CD4-positive, alpha-beta T cell treated with Interleukin-4 for 4 hours (primary cell): ENCODE measurements at places on chromosomes 3 and 15.

GRCh38 chr3:32954506-32954905 is 3.1 kb downstream of the CCR4 start:
- DNase-seq = no peak

- DNase-seq = no peak
Observed at GRCh38 chr15:53694476-53694874, 65.0 kb downstream of the WDR72 start.

GRCh38 chr3:160784853-160785252 is 28.8 kb downstream of the PPM1L start:
- DNase-seq = no peak

GRCh38 chr3:152290374-152290773 is 21.6 kb downstream of the MBNL1 start:
- no peak for DNase-seq

- no peak for DNase-seq
Observed at GRCh38 chr3:124174476-124174875, 182.6 kb upstream of the ROPN1 start.

DNA sequence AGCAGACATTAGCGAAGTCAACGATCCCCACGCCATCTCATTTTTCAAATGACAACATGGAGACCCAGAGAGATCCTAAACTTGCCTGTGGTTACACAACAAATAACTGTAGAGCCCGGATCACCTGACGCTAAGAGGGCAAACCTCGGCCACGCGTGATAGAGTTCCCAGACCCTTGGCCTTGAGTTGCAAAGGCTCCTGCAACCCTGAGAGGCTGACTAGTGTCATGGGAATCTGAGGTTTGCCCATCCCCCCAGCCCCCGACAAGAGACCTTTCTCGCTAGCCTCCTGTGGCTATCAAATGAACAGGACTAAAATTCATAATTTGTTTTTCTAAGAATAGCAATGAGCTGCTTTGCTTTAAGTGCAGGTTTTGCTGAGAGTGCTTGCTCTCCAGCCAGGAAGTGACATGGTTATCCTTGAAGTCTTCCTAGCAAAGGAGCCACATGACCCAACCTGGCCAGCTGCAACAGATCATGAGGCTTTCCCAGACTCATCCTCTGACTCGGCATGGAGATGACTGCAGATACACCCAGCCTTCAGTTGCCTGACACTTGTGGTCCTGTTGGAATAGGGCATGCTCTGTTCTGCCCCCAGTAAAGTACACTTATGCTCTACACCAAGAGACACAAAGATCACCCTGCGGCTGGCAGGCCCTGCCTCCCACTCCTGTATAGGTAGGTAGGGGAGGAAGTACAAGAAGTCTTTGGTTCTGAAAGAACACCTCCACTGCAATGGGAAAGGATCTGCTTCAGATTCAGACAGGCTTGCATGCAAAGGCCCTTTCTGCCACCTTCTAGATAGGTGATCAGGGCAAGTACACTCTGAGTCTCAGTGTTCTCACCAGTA is 36.0 kb downstream of the MCF2L2 start:
- DNase-seq = no peak

DNA sequence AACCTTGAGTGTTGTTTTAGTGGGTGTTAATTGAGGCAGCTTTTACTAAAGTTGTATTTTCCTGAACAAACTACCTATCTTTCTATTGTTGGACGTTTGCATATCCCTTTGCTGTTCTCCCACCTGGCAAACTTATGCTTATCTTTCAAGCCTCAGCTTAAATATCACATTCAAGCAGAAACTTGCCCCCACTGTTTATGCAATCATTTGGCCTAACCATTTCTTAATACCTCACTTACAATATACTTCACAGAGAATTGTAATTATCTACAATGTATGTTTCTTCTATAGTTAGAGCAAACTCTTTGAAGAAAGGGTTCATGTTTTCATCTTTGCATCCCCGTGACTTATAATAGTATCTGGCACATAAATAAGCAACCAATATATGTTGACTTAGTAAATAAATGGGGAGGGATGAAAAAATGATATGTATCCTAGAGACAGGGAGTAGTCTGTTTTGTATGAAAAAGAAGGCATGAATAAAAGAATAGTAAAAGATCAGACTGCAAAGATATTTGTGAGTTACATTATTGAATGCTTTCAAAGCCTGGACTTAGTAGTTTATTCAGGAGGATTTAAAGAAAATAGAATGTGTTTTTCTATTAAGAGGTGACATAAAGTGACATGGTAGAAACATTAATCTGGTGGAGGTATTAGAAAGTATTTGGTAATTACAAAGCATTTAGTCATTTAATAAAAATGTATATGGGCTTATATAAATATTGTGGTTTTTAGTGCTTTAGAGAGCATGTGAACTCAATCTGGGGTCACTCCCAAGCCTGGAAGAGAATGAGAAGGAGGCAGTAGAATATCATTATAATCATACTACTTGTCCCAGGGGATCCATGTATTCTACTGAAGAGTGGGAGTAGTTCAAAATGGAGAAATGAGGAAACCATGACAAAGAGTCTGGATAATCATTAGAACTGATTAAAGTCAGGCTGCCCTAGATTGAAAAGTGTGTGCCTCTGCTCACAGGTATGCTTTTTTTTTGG is 60.0 kb upstream of the DCBLD2 start:
- DNase-seq = no peak

DNA sequence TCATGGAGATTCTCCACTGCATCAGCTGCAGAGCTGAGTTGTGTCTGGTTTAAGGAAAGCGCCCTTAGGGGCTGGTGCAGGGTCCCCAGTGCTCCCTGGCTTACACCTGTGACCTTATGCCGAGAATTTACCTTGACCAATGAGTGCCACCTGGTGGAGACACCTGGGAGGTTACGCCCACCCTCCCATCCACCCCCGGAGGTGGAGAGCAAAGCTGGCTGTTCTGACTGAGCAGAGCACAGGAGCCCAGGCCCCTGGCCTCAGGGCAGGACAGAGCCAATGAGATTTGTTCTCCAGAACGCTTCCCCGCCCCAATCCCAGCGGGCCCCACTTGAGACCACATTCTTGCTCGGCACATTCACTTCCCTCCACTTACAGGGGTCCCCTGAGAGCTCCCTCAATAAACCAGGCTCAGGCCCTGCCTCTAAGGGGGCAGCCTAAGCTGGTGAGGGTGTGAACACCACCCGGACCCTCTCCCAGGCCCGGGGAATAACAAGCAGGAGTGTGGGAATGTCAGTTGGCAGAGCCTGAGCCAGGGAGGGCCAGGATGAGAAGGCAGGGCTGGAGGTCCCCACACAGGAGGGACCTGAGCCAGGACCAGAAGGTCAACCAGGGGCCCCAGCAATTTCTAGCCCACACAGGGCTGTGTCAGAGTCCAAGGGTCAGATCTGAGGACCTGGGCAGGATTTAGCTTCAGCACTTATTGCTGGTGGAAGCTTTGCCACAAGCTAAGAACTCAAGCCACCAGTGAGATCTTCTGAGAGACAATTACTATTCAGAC is 117.1 kb downstream of the TPRA1 start:
- no peak for DNase-seq

GRCh38 chr3:37762286-37762685 is 99.4 kb upstream of the CTDSPL start:
- DNase-seq = no peak

- DNase-seq = peak; percentile 19
Observed at GRCh38 chr15:31262901-31263671, 63.5 kb upstream of the KLF13 start.

GRCh38 chr3:23834082-23834870 is 28.5 kb downstream of the UBE2E1 start:
- DNase-seq = no peak

GRCh38 chr15:46921891-46922290 is 795.4 kb upstream of the SEMA6D start:
- DNase-seq = no peak

DNA sequence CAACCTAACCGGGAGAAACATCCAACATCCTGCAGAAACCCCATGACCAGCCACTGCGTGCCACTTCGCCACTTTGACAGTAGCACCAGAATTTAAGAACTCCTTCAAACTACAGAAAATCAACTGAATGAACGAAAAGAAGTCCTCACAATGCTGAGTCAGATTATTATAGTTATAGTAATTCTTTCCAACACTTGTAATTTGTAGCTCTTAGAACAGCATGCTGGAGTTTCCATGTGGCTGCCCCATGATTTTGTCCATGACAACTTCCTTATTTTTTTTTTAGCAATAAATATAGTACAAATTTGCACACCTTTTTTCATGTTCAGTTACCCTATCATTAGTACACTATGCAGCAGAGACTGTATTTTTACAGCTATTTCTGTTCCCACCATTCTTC is 26.1 kb upstream of the SSR3 start:
- no peak for DNase-seq

DNA sequence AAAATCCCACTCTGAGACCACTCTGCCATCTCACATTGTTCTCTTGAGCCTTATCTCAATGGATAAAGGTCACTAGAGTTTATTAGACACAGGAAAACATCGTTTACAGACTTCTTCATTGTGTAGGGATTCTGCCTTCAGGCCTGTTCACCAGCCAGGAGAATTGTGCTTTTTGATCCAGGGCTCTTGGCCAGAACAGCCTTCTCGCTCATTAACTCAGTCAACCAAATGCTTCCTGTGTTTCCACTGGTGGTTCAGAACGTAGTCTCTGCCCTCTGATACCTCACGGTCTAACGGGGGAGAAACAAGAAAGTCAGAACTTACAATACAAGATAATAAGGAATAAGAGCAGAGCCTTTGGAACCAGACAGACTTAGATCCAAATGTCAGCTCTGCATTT is 54.2 kb upstream of the TSEN2 start:
- DNase-seq = no peak

GRCh38 chr3:60403866-60404265 is 847.4 kb downstream of the FHIT start:
- no peak for DNase-seq

DNA sequence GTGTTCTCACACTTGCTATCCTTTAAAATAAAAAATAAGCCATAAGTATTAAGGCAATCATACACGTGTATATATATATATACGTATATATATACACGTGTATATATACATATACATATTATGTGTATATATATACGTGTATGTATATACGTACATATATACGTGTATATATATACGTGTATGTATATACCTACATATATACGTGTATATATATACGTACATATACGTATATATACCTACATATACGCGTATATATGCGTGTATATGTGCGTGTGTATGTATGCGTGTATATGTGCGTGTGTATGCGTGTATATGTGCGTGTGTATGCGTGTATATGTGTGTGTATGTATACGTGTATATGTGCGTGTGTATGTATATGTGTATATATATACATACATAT is 477.3 kb upstream of the ARRDC4 start:
- DNase-seq = no peak

DNA sequence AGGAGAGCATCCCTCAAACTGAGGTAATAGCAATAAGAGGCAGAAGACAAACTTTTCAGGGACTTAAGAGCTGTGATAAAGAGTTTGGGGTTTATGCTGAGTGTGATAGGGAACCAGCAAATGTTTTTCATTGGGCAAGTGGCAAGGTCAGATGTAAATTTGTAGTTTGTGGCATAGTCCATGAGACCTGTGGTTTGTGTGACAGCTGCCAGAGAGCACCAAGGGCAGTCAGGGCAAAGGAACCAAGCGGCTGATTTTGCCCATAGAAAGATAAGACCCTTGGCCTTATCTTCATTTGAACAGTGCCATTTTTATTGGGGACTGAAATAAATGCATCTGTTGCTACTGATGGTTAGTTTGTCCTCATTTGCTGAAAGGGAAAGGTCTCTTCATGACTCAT is 220.3 kb downstream of the LRRN1 start:
- DNase-seq = no peak

DNA sequence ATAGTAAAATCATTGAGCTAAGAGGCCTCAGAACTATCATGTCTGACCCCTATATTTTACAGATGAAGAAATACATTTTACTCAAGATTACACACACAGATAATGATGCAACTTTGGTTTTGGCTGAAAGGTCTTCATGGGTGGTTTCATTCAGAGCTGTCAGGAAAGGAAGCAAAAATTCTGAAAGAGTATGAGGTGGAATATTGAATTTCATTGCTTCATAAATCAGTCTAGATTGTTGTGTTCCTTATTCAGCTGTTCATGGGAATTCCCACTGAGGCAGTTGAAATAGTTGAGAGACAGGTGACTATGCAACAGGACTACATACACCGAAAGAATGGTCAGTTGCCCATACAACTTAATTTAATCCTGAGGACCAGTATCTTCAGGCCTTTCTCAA is 39.4 kb downstream of the CD200 start:
- no peak for DNase-seq

DNA sequence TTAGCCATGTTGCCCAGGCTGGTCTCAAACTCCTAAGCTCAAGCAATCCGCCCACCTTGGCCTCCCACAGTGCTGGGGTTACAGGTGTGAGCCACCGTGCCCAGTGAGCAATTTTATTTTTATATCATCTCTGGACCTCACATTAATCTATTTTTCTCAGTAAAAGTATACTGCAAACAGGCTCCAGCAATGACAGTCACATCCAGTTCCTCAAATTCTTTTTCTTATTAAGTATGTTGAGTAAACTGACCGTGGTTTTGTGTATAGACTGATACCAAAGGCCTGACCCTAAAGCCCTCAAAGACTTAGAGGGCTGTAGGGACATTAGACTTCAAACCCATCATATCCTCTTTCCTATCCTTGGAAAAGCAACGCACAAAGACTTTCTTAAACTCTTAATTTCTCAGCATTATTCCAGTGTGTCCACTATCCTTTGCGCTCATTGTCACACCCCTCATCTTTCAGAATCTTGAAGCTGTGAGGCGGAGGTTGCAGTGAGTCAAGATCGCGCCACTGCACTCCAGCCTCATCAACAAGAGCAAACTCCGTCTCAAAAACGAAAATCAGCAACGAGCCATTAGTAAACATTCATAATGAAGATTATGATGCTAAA is 2.0 kb downstream of the NGLY1 start:
- DNase-seq = no peak

DNA sequence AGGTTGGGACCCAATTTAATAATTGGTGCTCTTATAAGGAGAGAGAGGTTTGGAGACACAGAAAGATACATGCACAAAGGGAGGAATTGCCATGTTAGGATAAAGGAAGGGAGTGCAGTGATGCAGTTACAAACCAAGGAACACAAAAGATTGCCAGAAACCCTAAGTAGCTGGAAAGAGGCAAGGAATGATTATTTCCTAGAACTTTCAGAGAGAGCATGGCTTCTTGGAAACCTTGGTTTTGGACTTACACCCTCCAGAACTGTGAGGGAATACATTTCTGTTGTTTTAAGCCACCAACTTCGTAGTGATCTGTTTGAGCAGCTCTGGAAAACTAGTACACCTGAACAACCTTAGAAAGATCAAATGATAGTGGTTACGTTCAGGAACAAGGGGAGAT is 25.0 kb upstream of the MB21D2 start:
- DNase-seq = no peak
